ENCODE measurements at places on chromosomes 2 and 18.

DNA sequence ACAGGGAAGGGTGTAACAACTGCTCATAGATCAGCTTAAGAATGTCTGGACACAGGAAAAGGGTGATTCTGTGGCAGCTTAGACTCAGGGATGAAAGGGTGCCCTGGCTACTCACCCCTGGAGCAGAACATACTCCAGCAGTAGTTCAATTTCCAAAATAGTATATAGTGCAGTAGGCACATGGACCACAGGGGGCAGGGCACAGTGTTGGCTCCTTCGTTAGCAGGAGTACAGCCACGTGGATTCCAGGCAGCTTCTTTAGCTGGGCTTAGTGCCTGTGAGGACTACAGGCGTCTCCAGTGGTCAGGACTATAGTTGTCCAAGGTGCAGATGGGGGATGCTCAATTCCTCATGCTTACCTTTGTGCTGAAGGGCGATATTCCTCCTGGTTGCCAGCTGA lies 277.5 kb upstream of the DDX18 start:
- DNase-seq: no peak

DNA sequence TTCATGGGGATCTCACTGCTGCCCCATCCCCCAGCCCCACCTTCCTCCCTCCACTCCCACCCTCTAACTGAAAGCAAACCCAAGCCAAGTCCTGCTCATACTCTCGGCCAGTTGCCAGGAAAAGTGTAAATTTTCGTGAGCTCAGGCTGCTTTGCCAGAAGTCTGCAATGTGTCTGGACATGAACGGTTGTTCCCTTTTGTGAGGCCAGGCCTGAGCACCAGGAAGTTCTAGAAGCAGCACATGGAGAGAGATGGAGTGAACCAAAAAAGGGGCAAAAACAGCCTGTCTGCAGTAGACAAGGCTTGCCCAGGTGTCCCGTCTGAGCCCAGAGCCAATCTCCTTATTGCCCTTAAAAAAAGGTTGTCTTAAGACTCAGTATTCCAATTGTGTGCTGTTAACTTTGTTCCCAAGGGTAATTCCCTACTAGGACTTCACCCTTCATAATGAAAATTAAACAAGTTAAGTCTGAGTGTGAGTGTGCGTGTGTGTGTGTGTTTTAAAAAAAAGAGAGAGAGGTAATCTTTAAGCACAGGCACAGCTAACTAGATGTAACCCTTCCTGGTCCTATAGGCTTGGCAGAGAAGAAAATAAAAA lies 247.1 kb downstream of the BCL11A start:
- DNase-seq: no peak

DNA sequence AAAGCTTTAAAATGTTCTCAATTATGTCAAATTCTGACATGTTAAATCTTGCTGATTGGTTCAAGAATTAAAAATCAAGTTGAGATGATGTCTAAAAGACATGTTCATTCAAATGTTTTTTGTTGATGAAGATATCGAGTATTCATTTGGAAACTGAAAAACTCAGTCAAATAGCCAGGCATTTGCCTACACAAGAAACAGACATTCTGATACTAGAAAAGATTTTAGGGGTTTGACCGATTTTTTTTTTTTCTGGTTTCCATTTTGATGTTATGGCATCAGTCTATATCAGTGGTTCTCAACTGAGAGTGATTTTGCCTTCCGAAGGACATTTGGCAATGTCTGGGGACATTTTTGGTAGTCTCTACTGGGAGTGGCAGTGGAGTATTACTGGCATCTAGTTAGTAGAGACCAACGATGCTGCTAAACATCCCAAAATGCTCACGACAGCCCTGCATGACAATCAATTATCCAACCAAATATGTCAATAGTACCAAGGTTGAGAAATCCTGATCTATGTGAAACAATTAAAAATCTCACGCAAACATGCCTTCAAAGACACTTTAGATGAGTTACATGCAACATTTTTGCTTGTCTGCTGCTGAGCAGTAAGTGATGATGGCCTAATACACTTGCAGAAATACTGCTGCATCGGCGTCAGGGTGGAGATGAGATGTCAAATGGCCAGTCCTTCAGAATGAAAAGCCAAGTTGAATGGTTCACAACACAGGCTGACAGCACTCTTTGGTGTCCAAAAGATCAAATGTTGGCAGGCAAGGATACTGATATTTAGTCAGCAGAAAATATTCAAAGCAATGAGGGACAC lies 12.5 kb downstream of the RASGRP3 start:
- DNase-seq: no peak

GRCh38 chr2:135586148-135586547 lies 54.9 kb downstream of the R3HDM1 start:
- DNase-seq: no peak

- no peak for DNase-seq
These were observed 1041.2 kb upstream of the CELF4 start for GRCh38 chr18:38606841-38607240.

GRCh38 chr2:46277431-46278190 lies 19.6 kb upstream of the EPAS1 start:
- no peak for DNase-seq

- DNase-seq: no peak
These were observed 33.0 kb downstream of the ACVR1 start for GRCh38 chr2:157843081-157843480.

DNA sequence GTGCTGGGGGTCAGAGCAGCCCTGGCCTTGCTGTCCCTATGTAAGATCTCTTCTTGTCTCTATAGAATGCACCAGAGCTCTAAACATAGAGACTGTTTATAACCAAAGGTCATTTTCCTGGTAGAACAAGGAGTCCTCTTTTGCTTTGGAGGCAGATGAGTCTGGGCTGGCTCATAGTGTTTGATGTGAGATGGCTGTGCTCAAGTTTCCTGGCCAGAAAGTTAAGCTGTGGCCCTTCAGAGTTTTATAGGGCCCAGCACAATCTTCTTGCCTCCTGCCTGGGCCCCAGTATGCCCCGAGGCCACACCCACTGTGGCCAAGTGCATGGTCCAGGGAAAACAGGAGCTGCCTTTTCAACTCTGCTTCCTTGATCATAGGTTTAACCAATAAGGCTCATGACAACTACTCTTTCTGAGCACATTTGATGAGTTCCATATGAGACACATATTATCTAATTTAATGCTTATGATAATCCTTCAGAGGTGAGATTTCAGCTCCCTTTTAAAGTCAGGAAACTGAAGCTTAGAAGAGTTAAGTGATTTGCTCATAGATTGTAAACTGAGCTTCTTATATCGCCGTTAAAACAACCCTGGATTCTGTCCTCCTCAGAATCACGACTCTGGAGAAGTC lies 66.3 kb downstream of the MYCN start:
- DNase-seq: no peak

GRCh38 chr2:178273787-178274360 lies 79.6 kb downstream of the OSBPL6 start:
- no peak for DNase-seq

- no peak for DNase-seq
These were observed 67.3 kb upstream of the SPATS2L start for GRCh38 chr2:200239216-200239615.

DNA sequence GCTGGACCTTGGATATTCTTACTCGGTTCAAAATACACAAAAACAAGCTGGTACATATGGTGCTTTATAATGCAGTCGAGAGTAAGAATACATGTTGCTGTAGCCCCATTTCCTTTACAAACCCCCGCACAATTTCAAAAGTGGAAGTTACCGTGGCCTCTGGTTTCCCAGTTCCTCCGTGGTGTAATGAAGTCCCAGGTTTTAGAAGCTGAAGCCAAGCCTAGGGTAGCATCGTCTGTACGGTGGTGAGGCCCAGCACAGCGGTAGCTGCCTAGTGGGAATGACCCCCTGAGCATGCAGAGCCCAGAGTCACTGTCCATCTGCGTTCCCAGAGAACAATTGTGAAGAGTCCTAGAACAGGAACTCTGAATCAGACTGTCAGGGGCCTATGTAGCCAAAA lies 171.8 kb downstream of the ASXL3 start:
- no peak for DNase-seq

- no peak for DNase-seq
These were observed 18.8 kb downstream of the ZEB2 start for GRCh38 chr2:144501118-144501517.

GRCh38 chr18:41436772-41437171 lies 518.3 kb upstream of the PIK3C3 start:
- no peak for DNase-seq

DNA sequence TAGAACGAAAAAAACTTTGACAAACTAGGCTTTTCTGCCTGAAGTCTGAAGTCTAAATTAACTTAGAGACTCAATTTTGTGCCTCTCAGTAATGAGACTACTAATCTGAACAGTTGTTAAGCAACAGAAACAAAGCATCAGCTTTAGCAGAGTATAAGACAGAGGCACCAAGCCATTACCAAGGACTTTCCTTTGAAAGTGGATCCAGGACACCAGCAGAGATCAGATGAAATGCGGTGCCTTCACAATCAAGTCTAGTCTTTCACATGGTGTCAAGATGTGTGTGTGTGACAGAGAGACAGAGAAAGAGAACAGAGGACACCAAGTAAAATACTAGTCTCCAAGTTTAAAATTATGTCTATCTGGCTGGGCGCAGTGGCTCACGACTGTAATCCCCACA lies 1502.9 kb downstream of the LRP1B start:
- no peak for DNase-seq

- DNase-seq: no peak
These were observed 8.9 kb upstream of the CNNM4 start for GRCh38 chr2:96751800-96752199.

GRCh38 chr18:68854786-68855391 lies 57.0 kb downstream of the CCDC102B start:
- DNase-seq: no peak

- no peak for DNase-seq
These were observed 151.0 kb downstream of the ACOXL start for GRCh38 chr2:110883406-110883805.

DNA sequence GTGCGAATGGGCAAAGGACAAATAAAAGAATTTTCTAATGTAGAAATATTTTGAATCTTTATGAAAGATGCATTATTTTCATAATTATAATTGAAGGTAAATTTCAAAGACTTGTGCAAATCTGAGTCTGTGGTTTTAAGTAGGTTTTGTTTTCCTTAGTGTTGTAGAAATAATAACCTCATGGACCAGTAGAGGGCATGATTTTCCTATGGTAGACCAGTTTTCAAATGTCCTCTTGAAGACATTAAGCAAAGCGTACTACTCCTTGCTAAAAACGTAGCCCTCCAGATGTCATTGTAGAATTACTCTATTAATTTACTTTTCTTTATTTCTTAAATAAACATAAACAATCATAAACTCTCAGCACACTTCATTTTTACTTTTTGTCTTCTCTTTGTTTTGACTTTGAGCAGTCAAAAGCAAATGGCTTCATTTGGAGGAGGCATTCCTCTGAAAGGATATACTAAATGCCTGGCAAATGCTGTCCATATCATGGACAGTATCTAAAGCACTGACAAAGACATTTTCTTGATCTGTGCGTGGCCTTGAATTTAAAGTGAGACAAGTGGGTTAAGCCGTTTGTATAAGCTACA lies 85.8 kb upstream of the FAM237A start:
- no peak for DNase-seq

DNA sequence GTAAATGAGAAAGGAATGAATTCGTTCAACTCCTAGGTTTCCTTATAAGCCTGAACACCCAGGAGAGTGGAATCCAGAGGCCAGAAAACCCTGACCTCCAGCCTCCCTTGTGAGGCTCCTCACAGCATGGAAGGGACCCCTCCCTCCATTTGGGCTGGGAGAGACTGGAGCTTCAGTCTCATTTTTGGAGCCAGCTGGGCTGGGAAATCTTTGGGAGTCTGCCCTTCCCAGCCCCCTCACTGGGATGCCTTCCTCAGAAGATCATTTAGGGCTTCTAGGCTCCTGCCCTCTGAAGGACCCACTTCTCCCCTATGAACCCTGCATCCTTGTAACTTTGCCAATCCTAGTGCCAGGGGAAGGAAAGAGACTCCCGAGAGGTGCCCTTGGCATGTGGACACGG lies 346.1 kb downstream of the CYP26B1 start:
- no peak for DNase-seq

DNA sequence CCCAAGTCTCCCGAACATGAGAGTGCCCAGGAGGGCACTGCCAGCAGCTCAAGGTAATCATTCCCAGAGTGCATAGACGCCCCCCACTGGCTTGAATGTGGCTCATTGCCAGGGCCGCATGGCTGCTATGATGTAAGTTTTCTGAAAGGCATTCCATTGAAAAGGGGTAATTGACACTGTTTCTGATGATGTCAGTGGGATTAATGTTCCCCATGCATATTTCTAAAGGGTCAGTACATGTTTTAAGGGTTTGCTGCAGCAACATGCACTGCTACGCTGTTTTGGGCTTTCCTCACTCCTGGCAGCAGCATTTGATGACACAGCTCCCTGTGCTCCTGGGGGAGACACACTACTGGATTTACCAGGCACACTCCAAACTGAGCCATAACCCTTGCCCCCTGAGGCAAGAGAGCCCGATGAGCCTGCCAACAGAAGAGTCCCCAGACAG lies 36.7 kb downstream of the KIAA2012 start:
- DNase-seq: no peak

Measured in stimulated activated CD8-positive, alpha-beta memory T cell treated with anti-CD3 and anti-CD28 coated beads, Interleukin-4, amount 100 ng/mL, for 1 hour (primary cell).